ENCODE measurements at places on chromosomes 16 and 17. TPM values are rescaled to one million over a fixed set of nuclear protein-coding genes. Genes with fewer than 3 reads are reported as not detected.
A peak's percentile ranks its signal among the peaks of the same experiment; 100 is the strongest.

Gene C17orf100
- polyA plus RNA-seq = 10.8 TPM

Gene HOXB4
- 10.3 TPM for polyA plus RNA-seq

- DNase-seq = no peak
Observed at GRCh38 chr16:25509456-25509855, 182.3 kb upstream of the HS3ST4 start.

DNA sequence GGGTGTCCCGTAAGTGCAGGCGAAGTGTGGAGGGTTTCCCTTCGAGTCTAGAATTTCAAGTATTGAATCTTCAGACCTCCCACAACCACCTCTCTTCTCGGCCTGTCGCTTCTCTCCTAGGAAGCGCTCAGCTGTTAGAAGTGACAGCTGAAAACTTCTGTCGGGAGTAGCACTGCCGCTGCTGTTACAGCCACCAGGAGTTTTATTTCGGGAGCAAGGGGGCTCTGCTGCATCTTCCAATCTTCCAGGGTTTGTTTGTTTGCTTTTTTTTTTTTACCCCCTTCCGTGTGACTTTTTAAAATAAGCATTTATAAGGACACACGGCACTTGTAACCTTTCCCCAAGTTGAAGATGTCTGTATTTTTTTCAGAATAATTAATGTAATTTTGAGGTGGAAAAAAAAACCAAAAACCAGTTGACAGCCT is 767 bp downstream of the RPS6KB1 start:
- peak; percentile 23 for DNase-seq

Gene TMEM97
- polyA plus RNA-seq = 55.1 TPM

DNA sequence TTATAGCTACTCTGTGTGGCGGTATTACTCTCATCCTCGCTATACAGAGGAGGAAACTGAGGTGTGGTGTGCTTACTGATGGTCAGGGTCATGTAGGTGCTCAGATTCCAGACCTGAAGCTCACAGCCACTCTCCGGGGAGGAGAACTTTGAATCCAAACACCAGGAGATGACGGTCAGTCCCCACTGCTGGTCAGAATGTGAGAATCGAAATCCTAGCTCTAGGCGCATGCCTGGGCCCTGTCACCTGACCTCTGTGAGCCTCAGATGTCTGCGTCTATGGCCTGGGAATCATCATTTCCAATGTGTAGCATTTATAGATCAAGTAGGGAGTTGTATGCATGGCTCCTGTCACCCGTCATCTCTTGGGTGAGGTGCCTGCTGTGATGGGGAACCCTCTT is 317.4 kb downstream of the SNX29 start:
- no peak for DNase-seq

- DNase-seq = no peak
Observed at GRCh38 chr17:50794361-50794760, 27.0 kb upstream of the ANKRD40CL start.

Gene YWHAE
- polyA plus RNA-seq = 1,108 TPM

GRCh38 chr17:74305865-74306654 is 20.0 kb upstream of the KIF19 start:
- no peak for DNase-seq

Gene CD300E
- 0.22 TPM for polyA plus RNA-seq

Gene UNC45B
- 0.16 TPM for polyA plus RNA-seq

Gene DHRS7C
- not detected for polyA plus RNA-seq

DNA sequence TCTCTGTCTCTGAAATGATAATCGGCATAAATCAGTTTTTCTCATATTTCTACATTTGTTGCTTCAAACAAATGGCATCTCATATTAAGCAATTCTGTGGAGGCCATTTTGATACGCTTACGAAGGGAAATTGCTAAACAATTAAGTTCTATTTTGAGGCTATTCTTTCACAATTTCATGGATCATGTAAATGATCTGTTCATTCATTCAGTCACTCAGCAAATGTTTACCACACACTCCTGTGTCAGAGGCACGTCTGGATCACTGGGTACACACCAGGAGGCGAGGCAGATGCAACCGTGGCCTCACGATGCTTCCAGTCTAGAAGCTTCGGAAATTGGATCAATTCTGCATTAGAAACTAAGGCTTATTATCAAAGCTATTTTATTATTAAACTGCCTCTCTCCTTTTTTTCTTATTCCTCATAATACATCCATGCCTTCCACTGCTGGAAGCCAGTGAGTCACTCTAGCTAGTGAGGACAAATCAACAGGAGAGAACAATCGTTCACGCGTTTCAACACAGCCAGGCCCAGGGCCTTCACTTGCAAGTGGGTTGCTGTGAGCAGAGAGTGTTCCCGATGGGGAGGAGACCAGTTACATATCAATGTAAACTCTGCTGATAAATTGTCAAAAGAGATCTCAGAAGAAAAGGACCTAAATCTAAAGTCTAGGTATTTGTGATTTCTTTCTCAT is 11.3 kb upstream of the SLC39A11 start:
- no peak for DNase-seq

GRCh38 chr16:54623636-54624035 is 307.0 kb upstream of the IRX5 start:
- DNase-seq = no peak

DNA sequence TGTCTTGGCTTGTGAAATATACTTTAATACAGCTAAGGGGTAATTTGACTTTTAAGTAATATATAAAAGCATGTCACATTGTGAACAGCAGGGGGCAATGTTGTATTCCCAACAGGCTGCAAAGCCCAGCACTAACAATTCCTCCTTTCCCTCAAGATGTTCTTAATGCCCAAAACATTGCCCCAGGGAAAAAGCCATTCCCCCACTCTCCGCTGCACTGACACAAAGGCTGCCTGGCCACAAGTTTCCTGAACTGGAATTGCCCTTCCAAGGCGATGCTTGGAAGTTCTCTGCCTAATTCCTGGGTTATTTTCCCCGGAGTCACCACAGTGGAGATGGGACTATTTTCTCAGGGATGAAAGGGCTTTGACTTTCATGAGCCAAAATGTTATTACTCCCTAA is 27.2 kb downstream of the CLEC16A start:
- peak; percentile 72 for DNase-seq

Gene HOXB1
- polyA plus RNA-seq = 0.30 TPM

Gene SPNS3
- polyA plus RNA-seq = 2.9 TPM

DNA sequence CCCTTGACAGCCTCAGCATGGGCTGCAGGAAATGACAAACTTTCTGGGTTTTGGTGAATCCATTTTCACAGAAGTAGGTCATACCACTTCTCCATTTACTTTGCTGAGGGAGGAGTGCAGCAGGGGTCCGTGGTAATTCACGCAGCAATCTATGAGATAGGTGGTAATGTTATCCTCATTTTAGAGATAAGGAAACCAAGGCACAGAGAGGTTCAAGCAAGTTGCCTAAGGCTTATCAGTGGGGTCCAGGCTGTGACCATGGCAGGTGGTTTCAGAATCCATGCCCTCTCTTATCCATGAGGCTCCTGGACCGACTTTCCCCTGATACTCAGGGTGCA is 12.6 kb downstream of the TBX4 start:
- DNase-seq = no peak

Gene COL1A1
- 754 TPM for polyA plus RNA-seq

GRCh38 chr16:4351880-4352279 is 759 bp upstream of the PAM16 start:
- no peak for DNase-seq

DNA sequence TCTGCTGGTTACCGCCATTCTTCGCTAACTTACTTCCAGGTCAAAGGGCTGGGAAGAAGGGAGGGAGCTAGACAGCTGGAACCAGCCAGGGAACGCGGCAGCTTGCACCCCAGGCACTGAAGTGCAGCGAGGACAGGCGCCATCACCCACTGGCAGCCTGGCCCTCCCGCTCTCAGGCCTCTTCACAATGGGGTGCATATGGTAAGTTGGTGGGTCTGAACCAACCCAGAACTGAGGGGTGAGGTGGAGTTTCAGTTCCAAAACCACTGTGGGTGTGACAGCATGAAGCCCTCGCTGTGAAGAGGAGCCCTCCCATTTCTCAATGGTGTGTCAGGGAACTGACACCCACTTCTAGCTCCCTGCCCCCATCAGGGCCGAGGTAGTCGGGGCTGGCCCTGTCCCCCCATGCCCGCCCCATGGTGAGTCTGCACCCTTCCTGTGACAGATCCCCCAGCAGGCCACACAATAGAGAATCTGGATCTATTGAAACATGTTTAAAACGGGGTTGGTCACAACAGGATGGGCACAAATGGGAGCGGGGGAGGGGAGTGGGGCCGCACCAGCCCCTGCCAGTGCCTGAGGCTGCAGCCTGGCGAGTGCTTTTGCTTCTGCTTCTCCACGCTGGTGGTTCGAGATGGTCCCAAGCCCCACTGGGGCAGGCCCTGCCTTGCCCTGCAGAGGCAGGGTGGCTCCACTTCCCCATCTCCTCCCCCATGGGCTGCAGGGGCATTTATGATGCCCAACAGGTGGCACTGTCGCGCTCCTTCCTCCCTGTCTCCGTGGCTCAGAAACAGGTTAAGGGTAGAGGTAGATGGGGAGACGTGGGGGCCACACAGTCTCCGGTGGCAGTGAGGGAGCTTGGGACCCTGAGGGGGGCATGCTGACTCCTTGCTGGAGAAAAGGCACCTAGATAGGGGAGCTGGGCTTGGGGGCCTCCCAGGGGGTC is 2.3 kb downstream of the LIMD2 start:
- no peak for DNase-seq

- DNase-seq = no peak
Observed at GRCh38 chr17:12547831-12548230, 117.9 kb upstream of the MYOCD start.

Gene KCNAB3
- polyA plus RNA-seq = 10.9 TPM

DNA sequence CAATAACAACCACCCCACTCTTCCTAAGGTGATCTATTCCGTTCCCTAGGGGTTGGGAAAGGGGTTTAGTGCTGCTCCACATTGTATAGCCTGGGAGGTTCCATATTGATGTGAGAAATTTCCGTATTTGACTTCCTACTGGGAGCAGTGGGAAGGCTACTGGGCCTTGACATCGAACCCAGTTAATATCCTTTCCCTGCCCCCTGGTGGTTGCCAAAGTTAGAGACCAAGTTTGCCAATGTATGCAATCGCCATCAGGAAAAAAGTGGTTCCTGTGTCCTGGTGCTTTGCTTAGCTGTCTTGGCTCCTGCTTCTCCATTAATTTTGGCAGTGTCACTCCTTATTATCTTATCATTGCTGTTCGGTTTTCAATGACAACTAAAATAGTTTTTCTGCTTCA is 914.9 kb downstream of the KCNJ2 start:
- DNase-seq = no peak

Gene SLFN13
- polyA plus RNA-seq = 27.5 TPM
